ENCODE measurements at places on chromosomes 6 and 20. TPM values are rescaled to one million over a fixed set of nuclear protein-coding genes. Genes with fewer than 3 reads are reported as not detected.

GRCh38 chr6:52190409-52190808, 4.2 kb downstream of the IL17A start:
- no peak overlapping the region for H3K27ac ChIP-seq
- H3K36me3 ChIP-seq = no peaks in the 10 kb centered on the region
- H3K4me3 ChIP-seq = no peak overlapping the region
- peaks cover 11% of the 10 kb centered on the region for H3K4me1 ChIP-seq
- peaks cover 40% of the 10 kb centered on the region for H3K27me3 ChIP-seq
- DNase-seq = no peak

KIF6 gene
- not detected for total RNA-seq

DNA sequence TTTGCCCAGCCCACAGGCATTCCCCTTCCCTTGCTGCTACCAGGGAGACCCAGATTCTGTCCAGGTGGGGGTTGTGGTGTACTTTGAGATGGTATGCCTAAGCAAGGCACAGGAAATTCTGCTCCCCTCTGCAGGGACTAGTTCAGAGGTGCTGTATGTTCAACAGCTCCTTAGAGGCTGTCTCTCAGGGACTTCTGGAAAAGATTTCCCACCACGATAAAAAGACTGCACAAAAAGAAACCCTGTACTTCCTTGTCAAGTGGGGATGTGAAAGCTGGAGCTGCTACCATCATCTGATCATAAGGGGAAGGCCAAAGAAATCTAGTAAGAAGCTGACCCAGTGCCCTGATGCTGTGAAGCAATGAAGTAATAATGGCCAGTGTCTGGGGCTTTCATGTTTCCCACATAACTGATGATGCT, 51.5 kb upstream of the SMIM29 start:
- peaks cover 2% of the 10 kb centered on the region for H3K36me3 ChIP-seq
- peaks cover 8% of the 10 kb centered on the region for H3K4me1 ChIP-seq
- H3K27me3 ChIP-seq = no peaks in the 10 kb centered on the region
- no peak overlapping the region for H3K4me3 ChIP-seq
- no peak for DNase-seq
- H3K27ac ChIP-seq = no peak overlapping the region

DNA sequence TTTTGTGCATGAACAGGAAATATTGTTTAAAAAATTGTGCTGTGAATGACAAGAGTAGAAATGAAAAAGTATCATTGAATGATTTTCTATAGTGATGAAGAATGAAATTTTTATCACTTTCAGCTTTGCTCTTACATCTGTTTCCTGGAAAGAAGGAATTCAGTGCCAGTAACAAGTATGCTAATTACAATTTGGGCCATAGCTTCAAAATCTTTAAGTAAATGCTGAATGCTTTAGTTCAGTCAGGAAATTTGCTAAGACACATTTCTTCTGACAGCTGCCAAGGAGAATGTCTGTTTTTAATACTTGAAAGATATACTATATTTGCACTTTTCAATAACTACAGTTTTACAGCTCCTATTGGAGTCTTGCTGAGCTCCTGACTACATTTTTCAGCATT, 203.7 kb upstream of the RSPO3 start:
- H3K36me3 ChIP-seq = no peaks in the 10 kb centered on the region
- H3K4me1 ChIP-seq = no peaks in the 10 kb centered on the region
- H3K4me3 ChIP-seq = no peak overlapping the region
- DNase-seq = no peak
- no peak overlapping the region for H3K27ac ChIP-seq

DNA sequence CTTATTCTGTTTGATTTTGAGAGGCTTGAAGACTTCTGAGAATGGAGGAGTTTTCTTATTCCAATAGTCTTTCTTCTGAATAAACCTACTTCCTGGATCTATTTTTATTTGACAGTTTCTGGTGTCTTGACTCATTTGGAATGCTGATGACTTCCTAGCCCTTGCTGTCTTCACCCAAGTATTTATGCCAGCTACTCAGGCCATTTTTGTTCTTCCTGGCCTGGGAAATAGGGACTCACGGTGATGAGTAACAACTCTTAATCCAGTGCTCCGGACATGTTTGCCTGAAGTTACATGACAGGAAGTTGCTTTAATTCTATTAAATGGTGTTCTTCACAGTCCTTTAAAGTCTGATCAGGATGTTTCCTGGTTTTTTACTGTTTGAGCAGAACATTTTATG, 272.1 kb upstream of the EYS start:
- H3K36me3 ChIP-seq = no peaks in the 10 kb centered on the region
- H3K27ac ChIP-seq = no peak overlapping the region
- H3K4me3 ChIP-seq = no peak overlapping the region
- no peak for DNase-seq
- H3K27me3 ChIP-seq = no peaks in the 10 kb centered on the region

PTPN1 gene
- total RNA-seq = 80.6 TPM

DNA sequence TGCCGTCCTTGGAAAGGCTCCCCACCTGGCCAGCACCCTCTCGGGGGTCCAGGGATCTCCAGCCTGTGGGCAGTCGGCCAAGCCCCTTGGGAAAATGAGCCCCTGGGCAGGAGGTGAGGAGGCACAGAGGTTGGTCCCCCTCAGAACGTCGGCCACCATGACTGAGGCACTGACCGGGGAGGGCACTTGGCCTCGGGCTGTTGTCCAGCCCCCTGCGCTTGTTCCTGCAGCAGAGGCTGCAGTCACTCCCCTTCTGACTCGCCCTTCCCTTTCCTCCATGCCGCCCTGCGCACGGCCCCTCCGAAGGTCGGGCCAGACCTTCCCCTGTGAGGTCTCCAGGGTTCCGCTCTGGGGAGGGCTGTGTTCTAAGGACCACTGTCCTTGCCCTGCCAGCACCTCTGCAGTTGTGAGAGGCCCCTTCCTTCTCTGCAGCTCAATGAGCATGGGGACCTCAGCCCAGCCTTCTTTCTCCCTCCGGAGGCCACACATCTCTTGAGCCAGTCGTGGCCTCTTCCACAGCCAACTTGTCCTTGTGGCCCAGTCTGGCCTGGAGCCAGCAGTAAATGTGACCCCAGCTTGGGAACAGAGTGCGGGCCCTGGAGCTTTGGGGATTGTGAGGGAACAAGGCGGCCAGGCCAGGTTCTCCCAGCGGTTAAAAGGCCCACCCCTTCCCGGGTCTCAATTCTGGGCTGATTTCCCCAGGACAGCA, 195.5 kb downstream of the DLL1 start:
- H3K4me3 ChIP-seq = no peak overlapping the region
- peaks cover 3% of the 10 kb centered on the region for H3K4me1 ChIP-seq
- H3K36me3 ChIP-seq = no peaks in the 10 kb centered on the region
- H3K27me3 ChIP-seq = peaks cover 13% of the 10 kb centered on the region
- peak; percentile 5 for DNase-seq
- no peak overlapping the region for H3K27ac ChIP-seq

BPIFB1 gene
- not detected for total RNA-seq

- no peaks in the 10 kb centered on the region for H3K27me3 ChIP-seq
- peak; percentile 12 for DNase-seq
- no peak overlapping the region for H3K4me3 ChIP-seq
- H3K36me3 ChIP-seq = no peaks in the 10 kb centered on the region
- H3K4me1 ChIP-seq = peaks cover 7% of the 10 kb centered on the region
Observed at GRCh38 chr20:44598423-44599305, 16.3 kb downstream of the PKIG start.

DNA sequence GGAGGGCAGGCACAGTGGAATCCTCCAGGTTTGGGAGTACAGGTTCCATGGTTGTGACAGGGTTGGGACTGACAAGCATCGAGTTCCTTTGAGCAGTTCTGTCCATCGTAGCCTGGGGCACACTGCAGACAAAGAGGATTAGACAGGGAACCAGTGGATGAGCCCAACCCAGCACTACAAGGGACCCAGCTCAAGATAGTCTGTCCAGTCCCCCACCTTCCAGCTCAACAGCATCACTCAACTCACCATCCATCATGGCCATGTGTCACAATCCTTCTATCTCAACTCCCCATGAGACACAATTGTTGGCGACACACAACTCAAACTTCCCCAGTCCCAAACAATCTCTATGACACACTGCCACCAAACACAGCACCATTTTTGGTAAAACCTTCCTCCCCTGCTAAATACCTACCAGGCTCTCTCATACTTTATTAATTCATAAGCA, 11.8 kb upstream of the GPSM3 start:
- no peaks in the 10 kb centered on the region for H3K36me3 ChIP-seq
- H3K4me1 ChIP-seq = no peaks in the 10 kb centered on the region
- H3K27me3 ChIP-seq = no peaks in the 10 kb centered on the region

GRCh38 chr6:155647354-155647753, 191.7 kb upstream of the NOX3 start:
- DNase-seq = no peak
- H3K4me3 ChIP-seq = no peak overlapping the region
- peaks cover 6% of the 10 kb centered on the region for H3K4me1 ChIP-seq
- no peak overlapping the region for H3K27ac ChIP-seq

CST5 gene
- not detected for total RNA-seq

DNA sequence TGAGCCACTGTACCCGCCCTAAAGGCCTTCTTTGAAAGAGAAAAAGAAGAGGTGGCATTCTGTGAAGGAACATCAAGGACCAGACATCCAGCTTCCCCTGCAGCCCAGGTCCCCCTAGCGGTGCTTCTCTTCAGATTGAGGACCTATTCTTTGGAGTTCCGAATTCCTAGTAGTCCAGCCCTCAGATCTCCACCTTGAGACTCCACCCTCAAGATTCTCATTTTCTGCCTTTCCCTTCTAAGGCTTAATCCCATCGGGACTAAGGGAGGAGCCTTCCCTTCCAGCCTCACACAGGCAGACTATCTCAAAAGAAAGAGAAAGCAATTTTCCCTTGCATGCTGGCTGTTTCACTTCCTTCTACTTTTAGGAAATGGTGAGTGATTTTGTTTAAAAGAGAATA, 32.5 kb downstream of the MUC22 start:
- no peak overlapping the region for H3K27ac ChIP-seq
- peaks cover 25% of the 10 kb centered on the region for H3K27me3 ChIP-seq
- H3K4me1 ChIP-seq = peaks cover 4% of the 10 kb centered on the region
- no peak overlapping the region for H3K4me3 ChIP-seq

DNA sequence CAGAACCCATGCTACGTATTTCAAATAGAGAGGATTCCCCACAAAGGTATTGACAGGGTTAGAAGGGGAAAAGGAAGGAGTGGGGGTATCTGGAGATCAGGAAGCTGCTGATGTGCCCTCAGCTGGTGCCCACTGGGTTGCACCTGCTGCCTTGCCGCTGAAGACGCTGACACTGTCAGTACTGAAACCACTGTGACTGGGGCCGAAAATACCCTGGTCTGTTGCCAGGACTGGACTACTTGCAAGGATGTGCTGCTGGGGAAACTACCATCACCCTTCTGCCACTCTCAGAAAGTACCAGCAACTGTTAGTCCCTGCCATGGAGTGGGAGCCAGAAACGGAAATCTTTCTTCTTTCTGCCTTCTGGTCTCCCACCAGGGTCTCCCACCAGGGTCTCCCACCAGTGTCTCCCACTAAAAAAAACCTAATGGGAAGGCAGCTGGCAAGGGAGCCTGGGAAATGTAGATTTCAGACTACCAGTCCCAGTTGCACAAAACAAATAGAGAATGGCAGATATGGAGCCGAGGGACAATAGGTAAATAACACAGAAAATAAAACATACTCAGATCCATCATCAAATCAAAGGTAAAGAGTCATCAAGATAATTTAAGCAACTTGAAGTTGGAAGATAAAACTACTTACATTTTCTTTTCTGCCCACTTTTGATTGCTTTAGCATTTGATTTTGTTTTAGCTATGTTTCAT, 204.8 kb downstream of the TPBG start:
- H3K36me3 ChIP-seq = no peaks in the 10 kb centered on the region
- H3K4me3 ChIP-seq = no peak overlapping the region
- no peaks in the 10 kb centered on the region for H3K27me3 ChIP-seq

- H3K27me3 ChIP-seq = no peaks in the 10 kb centered on the region
- no peak for DNase-seq
- no peaks in the 10 kb centered on the region for H3K4me1 ChIP-seq
- H3K36me3 ChIP-seq = peaks cover 74% of the 10 kb centered on the region
- no peak overlapping the region for H3K4me3 ChIP-seq
Observed at GRCh38 chr6:111276335-111276734, 189.0 kb downstream of the SLC16A10 start.

TLDC2 gene
- not detected for total RNA-seq

CRISP3 gene
- not detected for total RNA-seq

BPIFB4 gene
- total RNA-seq = not detected

PTCRA gene
- not detected for total RNA-seq

SLC24A3 gene
- not detected for total RNA-seq

SEC23B gene
- 97.1 TPM for total RNA-seq

DNA sequence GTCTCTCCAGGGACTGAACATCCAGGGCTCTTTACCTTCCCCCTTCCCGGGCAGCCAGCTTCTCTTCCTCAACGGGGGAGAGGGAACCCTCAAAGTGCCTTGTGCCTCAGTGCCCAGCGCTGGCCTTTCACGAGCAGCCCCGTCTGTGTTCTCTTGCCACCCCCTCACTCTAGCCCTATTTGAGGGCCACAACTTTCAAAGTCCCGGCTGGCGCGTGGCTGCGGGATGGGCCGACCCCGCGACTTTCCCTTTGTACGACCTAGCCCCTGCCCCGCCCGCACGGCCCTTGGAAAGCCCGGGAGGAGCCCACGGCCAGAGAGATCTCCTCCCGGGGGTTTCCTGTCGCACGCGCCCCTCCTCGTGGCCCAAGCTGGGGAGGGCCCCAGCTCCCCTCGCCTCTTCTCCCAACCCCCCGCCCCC, 559 bp downstream of the SCRT2 start:
- no peak for DNase-seq
- no peak overlapping the region for H3K27ac ChIP-seq
- H3K36me3 ChIP-seq = no peaks in the 10 kb centered on the region
- no peak overlapping the region for H3K4me3 ChIP-seq
- peaks cover 63% of the 10 kb centered on the region for H3K27me3 ChIP-seq

- peaks cover 3% of the 10 kb centered on the region for H3K27me3 ChIP-seq
- H3K4me3 ChIP-seq = no peak overlapping the region
- peaks cover 17% of the 10 kb centered on the region for H3K4me1 ChIP-seq
- DNase-seq = no peak
- no peaks in the 10 kb centered on the region for H3K36me3 ChIP-seq
Observed at GRCh38 chr6:132733814-132734213, 20.0 kb upstream of the VNN1 start.

GRCh38 chr6:56364431-56364826, 117.0 kb upstream of the COL21A1 start:
- DNase-seq = no peak
- H3K36me3 ChIP-seq = no peaks in the 10 kb centered on the region

GRCh38 chr20:15930311-15931305, 642.6 kb downstream of the KIF16B start:
- no peaks in the 10 kb centered on the region for H3K27me3 ChIP-seq
- H3K4me1 ChIP-seq = no peaks in the 10 kb centered on the region
- DNase-seq = no peak
- no peak overlapping the region for H3K27ac ChIP-seq
- no peaks in the 10 kb centered on the region for H3K36me3 ChIP-seq

- H3K27ac ChIP-seq = no peak overlapping the region
- no peak for DNase-seq
- H3K4me1 ChIP-seq = no peaks in the 10 kb centered on the region
- no peak overlapping the region for H3K4me3 ChIP-seq
- H3K36me3 ChIP-seq = no peaks in the 10 kb centered on the region
Observed at GRCh38 chr6:88561034-88561953, 395.1 kb upstream of the CNR1 start.

LEMD2 gene
- total RNA-seq = 54.8 TPM

GRCh38 chr6:78492351-78493017, 374.9 kb upstream of the IRAK1BP1 start:
- no peak overlapping the region for H3K4me3 ChIP-seq
- H3K27ac ChIP-seq = no peak overlapping the region
- H3K36me3 ChIP-seq = no peaks in the 10 kb centered on the region
- H3K4me1 ChIP-seq = no peaks in the 10 kb centered on the region
- DNase-seq = no peak
- no peaks in the 10 kb centered on the region for H3K27me3 ChIP-seq

TAAR9 gene
- not detected for total RNA-seq

LRRC73 gene
- 0.12 TPM for total RNA-seq

- H3K4me3 ChIP-seq = no peak overlapping the region
- no peak overlapping the region for H3K27ac ChIP-seq
Observed at GRCh38 chr6:168641446-168641845, 200.5 kb downstream of the SMOC2 start.
